Mesothelial cell of epicardium (in vitro differentiated cells): ENCODE measurements at places on chromosomes 1 and 21.

- DNase-seq: no peak
These were observed 73.3 kb downstream of the RPE65 start for GRCh38 chr1:68376441-68376840.

GRCh38 chr1:243287652-243288051 lies 31.8 kb downstream of the SDCCAG8 start:
- DNase-seq: no peak

DNA sequence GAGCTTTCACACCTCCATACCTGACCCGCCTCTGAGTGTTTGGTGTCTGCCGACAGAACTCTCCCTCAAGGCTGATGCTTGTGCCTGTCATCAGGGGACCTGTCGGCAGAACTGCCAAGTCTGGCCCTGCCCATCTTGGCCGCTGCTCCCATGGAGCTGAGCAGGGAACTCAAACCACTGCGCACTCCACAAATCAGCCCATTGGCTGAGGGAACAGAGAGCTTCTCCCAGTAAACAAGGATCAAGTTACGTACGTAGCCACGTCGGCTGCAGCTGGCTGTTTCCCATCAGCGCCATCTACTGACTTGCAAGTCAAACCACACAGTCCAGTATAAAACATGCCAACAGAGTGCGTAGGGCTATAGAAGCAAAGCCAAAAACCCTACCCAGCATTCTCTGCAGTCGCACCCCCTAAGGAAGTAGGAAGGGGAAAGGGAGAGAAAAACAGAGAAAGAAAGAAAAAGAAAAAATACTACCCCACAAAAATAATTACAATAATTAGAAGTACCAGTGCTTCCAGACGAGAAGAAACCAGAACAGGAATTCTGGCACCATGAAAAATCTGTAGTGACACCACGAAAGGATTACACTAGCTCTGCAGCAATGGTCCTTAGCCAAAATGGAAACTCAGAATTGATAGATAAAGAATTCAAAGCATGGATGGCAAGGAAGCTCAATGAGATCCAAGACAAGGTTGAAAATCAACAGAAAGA lies 13.1 kb downstream of the KRTAP13-1 start:
- no peak for DNase-seq

DNA sequence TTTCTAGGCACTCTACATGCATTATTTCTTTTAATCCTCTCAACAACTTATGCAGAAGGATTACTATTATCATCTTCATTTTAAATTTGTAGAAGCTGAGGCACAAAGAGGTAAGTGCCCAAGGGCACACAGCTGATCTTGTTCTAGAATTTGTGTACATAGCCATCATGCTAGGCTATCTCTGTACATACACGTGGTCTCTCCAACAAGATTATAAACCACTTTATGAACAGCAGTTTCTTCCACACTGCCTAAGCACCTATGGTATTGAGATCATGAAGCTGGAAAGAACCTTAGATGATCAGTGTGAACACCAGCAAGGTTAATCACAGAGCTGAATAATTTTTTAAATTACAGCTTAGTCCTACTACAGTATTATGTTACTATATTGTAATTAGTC lies 28.9 kb downstream of the UCHL5 start:
- no peak for DNase-seq

DNA sequence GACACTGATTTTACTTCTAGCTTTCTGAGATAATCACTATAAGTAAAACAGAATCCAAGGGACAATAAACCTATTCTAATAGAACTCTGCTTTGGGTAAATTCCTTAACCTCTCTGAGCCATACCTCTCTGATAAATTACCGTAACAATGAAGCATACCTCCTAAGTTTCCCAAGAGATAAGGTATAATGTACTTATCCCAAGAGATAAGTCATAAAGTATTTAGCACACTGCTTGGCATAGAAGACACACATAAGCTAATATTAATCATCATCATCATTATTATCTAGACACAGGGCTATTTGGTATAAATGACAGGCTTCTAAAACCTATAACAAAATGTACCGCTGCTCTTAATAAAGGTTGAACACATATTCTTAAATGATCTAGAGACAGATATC lies 16.2 kb downstream of the SSX2IP start:
- DNase-seq: no peak

DNA sequence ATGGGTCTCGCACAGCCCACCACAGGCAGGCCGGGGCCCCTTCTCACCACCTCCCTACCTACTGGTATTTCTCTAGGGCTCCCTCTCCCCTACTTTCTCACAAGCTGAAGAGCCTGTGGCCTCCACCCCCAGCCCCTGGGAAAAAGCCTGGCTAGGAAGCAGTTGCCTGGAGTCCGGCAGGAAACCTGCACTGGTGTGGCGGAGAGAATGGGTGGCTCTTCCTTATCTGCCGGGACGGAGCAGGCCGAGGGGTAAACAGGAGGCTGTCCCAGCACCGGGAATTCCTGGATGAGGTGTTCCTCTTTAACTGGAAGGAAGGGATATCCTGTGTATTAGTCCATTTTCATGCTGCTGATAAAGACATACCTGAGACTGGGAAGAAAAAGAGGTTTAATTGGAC lies 125.8 kb downstream of the TLR5 start:
- no peak for DNase-seq

DNA sequence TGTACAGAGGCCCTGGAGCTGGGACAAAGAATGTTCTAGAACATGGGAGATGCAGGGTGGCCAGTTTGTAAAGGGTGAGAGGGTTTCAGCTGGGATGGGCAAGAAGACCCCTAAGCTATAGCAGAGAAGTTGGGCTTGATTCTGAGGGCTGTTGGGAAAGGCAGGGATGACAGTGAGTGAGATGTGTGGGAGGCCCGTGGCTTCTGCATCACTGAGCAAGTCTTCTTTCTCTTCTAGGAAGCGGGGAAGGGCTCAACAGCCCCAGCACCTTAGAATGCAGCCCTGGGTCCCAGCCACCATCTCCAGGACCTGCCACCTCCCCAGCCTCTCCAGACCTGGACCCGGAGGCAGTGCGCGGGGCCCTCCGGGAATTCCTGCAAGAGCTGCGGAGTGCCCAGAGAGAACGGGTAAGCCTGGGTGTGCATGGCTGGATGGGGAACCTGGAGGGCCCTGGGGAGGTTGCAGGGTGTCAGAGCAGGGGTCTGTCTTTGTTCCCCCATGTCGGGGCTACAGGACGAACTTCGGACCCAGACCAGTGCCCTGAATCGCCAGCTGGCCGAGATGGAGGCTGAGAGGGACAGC lies 14.8 kb downstream of the MFAP2 start:
- DNase-seq: no peak

- DNase-seq: no peak
These were observed 4.1 kb upstream of the CHD5 start for GRCh38 chr1:6184083-6184783.

DNA sequence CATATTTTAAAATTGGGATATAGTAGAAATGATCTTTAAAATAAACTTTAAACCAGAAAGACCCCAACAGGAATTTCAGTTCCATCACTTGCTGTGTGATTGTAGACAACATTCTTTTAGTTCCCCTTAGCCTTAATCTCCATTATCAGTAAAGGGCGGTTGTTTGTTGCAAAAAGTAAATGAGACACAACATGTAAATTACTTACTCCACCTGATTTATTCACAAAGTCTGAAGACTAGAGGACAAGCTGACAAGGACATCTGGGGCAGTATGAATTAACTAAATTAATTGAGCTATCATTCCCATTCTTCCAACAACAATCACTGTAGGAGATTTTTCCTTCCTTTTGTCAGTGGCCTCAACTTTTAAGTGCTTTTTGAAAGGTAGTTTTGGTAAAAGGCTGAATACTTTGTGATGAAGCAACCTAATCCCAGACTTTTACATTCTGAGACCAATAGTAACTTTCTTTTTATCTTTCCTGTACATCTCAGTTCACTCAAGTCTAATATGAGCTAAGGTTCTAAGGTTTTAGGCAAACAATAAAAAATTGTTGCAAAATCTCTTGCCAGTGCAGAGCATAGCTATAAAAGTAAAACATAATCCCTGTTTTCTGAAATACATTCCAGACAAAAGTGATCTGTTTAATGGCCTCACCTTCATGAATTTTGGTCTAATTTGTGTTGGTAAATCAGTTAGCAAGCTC lies 6.2 kb downstream of the SLC19A2 start:
- no peak for DNase-seq

DNA sequence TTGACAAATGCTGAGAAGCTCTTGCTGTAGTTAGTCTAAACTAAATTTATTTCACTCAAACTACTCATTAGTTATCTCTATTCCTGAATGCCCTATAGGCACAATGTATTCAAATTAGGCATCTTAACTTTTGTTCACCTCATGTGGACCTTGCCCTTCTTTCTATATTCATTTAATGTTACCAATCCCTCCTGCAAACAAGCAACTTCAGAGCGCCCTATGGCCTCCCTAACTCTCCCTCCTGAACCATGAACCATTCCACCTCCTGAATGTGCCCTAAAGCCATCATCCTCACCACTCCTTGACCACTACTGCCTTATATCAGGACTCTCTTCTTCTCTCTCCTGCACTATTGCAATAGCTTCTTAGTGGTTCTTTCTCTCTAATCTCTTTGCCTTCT lies 34.8 kb upstream of the SAMD13 start:
- DNase-seq: no peak

DNA sequence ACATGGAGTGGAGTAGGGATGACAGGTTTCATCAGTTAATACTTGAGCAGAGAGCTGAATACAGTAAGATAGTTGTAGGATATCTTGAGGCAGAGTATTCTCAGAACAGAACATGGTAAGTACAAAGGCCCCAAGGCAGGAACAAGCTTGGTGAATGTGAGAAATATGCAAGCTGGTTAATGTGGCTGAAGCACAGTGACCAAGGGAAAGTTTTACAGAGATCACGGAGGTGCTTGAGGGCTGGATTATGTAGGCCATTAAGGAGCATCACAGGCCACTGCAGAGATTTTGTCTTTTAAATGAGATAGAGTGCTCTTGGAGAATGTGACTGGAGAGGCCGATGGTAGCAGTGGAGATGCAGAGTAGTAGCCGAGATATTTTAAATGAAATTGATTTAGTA lies 54.0 kb upstream of the BOLA1 start:
- no peak for DNase-seq

DNA sequence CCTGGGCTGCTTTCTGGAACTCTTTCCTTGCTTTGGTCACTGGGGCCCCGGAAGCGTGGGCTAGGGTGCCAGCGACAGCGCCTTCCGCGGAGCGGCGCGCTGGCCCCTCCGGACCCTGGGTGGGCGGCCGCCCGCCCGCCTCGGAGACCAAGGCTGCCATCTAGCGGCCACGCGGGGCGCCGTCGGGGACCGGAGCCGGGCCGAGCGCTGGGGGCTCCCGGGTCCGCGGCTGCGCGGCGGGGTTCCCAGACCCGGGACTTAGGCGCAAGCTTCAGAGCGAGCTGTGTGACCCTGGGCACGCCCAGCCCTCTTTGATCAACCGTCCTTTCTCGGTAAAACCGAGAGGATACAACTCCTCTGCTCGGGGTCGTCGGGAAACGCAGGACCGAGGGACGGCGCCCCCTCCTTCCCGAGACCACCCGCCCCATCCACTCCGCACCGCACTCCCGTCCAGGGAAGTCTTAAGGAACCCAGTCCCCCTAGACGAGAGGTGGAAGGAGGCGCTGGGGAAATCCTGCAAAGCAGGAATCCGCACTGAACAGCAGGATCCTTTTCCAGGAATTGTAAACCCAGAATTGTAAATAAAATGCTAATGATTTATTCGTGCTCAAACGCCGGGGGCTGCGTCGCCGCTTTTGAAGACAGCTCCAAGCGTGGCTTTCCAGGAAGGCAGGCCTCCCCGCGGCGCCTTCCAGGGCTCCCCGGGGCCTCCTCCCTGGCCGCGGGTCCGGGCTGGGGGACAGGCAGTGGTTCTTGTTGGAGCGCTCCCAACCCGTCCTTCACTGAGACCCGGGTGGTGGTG lies 41.2 kb downstream of the RRAGC start:
- peak; percentile 85 for DNase-seq

DNA sequence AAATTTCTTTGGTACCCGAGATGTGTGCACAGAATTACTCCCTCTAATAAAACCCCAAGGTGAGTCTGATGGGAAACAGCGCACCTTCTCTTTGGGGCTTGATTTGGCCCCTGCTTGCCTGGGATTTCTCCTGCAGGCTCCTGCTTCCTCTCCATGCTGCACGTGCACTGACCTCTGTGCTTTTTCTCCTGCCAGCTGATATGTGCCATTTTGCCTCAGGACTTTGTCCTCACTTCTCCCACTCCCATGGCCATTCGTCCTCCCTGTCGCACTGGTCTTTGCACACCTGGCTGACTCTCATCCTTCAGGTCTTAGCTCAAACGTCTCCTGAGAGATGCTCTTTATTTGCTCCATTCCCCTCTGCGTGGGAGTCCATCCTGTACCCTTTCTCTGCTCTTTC lies 1.2 kb downstream of the CBR1 start:
- no peak for DNase-seq

DNA sequence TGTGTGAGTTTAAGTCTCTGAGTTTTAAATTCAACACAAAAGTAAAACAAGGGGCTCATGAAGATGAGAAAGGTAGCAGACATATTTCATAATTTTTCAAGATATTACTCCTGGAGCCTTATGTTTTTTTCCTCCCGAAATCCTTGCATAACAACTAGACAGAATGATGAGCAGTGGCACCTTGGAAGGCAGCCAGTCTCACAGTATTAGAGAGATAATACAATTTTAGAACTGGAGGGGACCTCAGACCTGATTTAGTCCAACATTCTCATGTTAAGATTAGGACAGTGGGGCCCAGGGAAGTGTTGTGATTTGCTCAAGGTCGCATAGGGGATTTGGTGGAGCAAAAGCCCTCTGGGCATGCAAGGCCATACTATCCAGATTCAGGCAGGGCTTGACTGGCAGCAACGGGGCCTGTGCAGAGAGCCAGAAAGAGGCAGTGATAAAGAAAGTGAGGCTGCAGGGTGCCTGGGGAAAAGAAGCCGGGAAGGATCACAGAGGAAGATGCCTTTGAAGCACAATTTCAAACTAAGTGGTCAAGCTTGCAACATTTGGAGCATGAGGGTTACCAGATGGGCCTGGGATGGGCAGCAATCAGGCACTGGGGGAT lies 31.4 kb upstream of the BCL9 start:
- DNase-seq: no peak

GRCh38 chr1:55466373-55466772 lies 251.2 kb upstream of the USP24 start:
- no peak for DNase-seq

DNA sequence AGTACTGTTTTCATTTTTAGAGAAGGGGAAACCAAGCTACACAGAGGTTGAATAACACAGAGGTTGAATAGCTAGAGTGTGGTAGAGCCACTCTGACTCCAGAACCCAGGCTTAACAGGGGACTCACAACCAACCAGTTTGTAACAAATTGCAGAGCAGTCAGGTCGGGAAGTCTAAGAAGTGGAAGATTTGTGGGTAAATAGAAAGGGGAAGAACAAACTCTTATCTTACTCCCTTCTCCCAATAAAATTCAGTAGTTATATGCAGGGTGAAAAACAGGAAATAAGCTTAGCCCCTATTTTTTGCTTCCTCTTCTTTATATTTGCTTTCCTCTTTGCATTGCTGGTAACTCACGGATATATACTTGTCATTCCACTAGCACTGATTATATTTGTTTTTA lies 23.2 kb downstream of the CDC42 start:
- no peak for DNase-seq

DNA sequence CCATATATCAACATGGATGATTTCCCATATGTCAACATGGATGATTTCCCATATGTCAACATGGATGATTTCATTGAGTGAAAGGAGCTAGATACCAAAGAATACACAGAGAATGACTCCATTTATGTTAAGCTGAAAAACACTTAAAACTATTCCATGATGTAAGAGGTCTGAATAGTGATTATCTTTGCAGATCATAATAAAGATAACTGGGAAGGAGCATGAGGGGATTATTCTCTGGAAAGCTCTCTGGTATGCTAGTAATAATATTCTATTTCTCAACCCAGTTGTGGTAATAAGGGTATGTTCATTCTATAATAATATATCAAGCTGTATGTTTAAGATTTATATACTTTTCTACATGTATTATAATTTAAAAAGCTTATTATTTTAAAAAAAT lies 14.1 kb downstream of the SYNJ1 start:
- no peak for DNase-seq
